Nucleus accumbens (tissue), 56 donors: ENCODE measurements at places on chromosomes 3 and 15.

GRCh38 chr3:4564270-4564669 lies 71.1 kb downstream of the ITPR1 start:
- DNase-seq = no peak

DNA sequence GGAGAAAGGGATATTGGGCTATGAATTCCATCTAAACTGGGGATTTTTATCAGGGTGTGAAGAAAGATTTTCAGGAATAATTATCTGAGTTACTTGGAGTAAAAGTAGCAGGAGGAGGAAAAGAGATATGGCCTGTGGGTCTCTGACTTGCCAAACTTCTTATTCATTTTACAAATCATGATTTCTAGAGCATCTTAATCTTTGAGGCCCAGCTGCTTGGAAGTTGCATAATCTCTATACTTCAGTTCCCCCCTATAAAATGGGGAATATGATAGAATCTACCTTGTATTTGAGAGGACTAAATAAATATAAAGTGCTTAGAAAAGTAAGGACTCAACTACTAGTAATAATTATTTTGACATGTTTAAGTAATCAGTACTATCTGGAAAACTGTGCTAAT lies 11.0 kb upstream of the GABPB1 start:
- DNase-seq = no peak

- DNase-seq = no peak
These were observed 734.2 kb downstream of the AGBL1 start for GRCh38 chr15:86813892-86814291.

- no peak for DNase-seq
These were observed 185.1 kb downstream of the GOLGA6L6 start for GRCh38 chr15:20356444-20356910.

GRCh38 chr3:70833239-70833960 lies 521.0 kb upstream of the MDFIC2 start:
- no peak for DNase-seq

DNA sequence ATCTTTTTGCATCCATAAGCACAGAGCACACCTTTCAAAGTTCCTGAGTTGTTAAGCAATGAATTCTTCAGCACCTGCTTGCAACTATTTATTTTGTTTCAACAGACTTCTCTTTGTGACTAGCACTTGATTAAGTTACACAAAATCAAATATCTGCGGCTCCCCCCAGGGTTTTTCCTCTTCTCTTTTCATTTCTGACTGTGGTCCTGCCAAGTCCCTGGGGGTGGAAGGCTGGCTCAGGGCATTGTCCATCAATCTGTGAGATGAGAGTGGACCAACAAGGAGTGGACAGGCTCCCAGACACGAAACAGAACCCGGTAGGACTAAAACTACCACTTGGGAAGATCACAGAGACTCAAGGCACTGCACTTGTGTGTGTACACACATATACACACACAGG lies 96.8 kb downstream of the GABRB3 start:
- DNase-seq = no peak

GRCh38 chr3:99896482-99896881 lies 78.8 kb downstream of the CMSS1 start:
- DNase-seq = no peak
